ENCODE measurements at places on chromosomes 5 and 9.

GRCh38 chr5:105630803-105631202 lies 2039.9 kb downstream of the EFNA5 start:
- no peak for DNase-seq

DNA sequence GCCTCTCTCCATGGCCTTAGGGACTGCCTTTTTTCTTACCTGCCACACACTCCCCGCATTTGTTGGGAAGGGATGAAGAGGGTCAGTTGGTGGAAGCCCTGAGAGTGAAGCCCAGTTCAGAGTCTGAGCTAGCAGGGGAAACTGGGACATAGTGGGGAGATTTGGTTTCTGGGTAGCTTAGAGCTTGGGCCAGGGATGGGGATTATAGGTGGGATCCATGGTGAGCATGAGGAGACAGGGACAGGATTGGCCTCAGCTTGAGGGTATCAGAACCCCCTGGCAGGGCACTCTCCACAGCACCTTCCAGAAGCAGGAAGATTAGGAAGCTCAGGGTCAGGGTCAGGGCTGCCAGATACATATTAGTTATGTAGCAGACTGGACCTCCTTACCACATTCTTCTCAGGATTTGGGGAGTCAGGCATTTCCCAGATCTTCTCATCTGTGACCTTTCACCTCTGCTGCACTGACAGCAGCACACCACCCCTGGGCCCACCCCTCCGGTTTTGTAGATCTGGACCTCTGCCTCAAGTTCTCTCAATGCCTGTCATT lies 17.9 kb downstream of the OR13J1 start:
- DNase-seq, result no peak

DNA sequence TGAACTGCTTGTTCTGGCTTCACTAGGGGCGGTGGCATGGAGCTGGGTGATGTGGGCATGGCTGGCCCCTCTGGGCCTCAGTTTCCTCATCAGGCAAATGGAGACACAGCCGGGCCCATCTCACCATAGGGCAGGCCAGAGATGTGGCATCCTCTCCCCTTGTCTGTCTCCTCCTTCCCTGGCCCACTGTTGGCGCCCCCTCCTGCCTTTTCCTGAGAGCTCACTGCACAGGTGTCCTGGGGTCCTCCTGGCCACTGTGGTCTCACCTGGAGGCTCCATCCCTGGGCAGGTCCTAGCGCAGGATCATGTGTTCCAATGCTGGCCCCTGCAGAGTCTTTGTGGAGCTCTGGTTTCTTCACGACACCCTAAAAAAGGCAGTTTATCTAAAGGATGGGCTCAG lies 53.5 kb downstream of the NEK6 start:
- no peak for DNase-seq

DNA sequence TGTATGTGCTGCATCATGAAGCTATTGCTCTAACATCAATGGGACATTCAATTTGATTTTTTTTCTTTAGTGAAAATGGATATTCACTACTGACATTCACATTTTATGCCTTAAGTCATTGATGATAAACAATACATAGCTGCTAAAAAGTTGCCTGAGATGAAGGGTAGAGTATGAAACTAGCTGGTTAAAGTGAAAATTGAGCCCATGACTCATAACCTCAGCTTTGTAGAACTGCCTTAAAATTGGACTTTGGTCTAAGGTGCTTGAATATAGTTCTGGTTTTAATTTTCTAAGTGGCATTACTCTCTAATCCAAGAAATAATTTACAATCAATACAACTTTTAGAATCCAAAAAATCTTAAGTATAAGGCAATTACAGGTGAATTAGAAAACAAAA lies 740.4 kb upstream of the RIOK2 start:
- no peak for DNase-seq

- DNase-seq, result no peak
Observed at GRCh38 chr5:34690301-34690700, 34.2 kb downstream of the RAI14 start.

DNA sequence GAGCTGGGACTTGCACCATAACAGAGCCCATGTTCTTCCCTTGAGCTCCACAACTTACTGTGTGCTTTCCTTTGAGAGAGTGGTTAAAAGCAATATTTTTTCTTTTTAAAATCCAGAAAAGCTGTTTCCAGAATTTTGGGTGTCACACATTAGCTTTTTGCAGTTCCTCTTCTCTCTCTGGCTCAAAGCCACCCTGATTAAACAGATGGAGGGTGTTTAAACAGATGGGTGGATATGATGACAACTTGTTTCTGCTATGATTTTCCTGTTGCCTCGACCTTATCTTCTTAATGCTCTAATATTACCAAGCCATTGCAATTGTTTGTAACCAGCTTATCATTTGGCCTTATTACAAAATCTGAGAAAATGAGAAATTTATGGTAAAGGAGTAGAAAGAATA lies 22.9 kb upstream of the CFAP95 start:
- no peak for DNase-seq

DNA sequence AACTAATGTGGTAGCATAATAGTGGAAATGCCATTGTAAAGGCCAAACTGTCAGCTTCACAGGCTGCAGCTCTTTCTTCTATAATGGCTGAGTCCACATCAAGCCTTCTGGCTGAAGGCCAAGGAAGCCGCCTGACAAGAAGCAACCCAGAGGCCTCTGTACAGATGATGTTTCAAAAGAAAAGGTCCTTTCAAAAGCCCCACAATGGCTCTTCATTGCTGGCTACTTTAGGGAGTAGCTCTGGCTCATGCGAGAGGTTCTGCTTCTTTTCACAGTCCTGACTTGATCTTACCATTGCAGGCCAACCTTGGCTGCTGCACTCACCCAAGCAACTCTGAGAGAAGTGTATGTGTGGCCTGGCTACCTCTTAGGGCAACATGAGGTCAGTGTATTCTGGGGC lies 54.5 kb upstream of the EQTN start:
- no peak for DNase-seq

DNA sequence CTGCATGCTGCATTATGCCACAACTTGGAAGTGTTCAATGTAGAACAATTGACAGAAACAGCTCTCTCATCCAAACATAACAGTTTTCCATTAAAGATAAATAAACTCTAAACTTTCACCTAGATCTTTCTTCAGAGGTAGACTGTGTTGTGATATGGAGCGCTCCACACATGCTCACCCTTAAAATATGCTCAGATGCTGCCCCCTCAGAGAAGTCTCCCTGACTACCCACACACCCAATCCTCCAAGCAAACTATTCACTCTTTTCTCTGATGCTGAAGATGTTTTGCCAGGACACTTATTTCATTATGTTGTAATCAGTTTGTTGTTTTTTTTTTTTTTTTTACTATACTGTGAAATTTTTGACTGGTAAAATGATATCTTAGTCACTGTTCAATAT lies 206.6 kb upstream of the RASA1 start:
- peak; percentile 6 for DNase-seq

GRCh38 chr9:83204047-83204446 lies 141.1 kb upstream of the RASEF start:
- DNase-seq, result no peak

DNA sequence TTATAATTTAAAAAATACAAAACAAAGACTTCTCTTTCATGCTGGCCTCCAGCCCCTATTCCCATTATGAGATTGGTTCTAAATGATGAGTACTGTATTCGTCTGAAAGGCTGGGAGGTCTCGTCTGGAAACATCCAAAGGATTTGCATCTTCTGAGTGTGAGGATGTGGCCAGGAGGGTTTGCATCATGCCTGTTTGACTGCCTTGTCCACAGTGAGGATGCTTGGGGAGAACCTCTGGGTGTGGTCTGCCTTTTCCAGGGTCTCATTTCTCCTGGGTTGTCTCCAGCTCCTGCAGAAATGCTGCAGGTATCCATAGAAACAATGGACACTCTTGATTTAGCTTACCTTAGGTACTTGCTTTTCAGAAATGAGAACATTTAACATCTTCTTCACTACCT lies 26.4 kb upstream of the CXCL14 start:
- no peak for DNase-seq

GRCh38 chr9:21160178-21160577 lies 6.3 kb downstream of the IFNA21 start:
- DNase-seq, result no peak

GRCh38 chr9:134707031-134707680 lies 65.6 kb downstream of the COL5A1 start:
- peak; percentile 93 for DNase-seq

GRCh38 chr5:179405426-179406030 lies 60.3 kb upstream of the ADAMTS2 start:
- DNase-seq, result no peak

GRCh38 chr9:80498001-80498555 lies 926.3 kb downstream of the TLE4 start:
- no peak for DNase-seq

DNA sequence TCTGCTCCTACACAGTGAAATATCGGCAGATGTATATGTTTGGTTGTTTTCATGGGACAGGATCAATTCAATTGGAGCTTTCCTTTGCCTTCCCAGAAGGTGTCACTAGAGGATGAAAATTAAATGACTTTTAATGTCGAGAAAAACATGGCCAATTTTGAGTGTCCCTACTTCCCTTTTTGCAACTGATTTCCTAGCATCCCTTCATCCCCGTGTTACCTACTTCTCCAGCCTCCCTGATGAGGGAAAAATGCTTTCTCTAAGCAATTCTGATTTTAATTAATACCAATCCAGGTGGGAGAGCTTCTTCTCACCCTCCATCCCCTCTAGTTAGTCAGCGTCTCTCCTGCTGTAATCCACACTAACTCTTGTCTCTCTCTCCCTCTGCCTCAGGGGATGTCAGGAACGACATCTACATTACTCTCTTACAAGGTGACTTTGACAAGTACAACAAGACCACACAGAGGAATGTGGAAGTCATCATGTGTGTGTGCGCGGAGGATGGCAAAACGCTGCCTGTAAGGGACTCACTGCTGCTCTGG lies 64.9 kb downstream of the DOCK2 start:
- DNase-seq, result peak; percentile 75

GRCh38 chr9:26870292-26870691 lies 22.3 kb downstream of the CAAP1 start:
- DNase-seq, result no peak

DNA sequence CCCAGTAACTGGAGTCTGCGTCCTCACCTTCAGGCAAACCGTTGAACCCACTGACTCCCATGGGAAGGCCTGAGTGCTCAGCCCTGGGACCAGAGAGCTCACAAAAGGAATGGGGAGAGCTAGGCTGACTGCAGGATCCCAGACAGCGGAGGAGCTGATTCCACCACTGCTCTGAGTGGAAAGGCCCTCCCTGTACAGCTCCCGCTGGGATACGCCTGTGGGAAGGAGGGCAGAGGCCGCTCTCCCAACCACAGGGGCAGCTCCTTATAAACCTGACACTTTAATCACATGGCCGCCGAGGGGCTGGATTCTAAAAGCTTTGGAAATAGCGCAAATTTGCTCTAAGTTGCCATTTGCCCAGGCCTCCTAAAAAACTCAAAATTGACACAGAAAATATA lies 37.1 kb downstream of the DBH start:
- DNase-seq, result no peak

- DNase-seq, result no peak
Observed at GRCh38 chr5:125970631-125971307, 452.4 kb upstream of the GRAMD2B start.

DNA sequence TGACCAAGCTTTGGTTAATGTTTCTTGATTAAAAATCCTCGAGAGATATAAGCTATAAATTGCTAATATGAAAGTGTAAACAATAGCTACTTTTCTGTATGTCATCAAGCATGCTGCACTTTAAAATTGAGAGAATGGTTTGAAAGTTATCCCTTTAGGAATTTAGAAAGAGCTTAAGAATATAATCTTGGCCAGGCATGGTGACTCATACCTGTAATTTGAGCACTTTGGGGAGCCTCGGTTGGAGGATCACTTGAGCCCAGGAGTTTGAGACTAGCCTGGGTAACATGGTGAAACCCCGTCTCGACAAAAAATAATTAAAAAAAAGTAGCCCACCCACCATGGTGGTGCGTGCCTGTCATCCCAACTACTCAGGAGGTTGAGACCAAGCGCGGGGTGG lies 12.2 kb upstream of the MROH2B start:
- DNase-seq, result peak; percentile 13

- peak; percentile 82 for DNase-seq
Observed at GRCh38 chr5:132257131-132258101, at the start of gene PDLIM4. Gene PDLIM4 (plus strand): TSS chr5:132257696. CDS start chr5:132257735, 39 bp downstream.

DNA sequence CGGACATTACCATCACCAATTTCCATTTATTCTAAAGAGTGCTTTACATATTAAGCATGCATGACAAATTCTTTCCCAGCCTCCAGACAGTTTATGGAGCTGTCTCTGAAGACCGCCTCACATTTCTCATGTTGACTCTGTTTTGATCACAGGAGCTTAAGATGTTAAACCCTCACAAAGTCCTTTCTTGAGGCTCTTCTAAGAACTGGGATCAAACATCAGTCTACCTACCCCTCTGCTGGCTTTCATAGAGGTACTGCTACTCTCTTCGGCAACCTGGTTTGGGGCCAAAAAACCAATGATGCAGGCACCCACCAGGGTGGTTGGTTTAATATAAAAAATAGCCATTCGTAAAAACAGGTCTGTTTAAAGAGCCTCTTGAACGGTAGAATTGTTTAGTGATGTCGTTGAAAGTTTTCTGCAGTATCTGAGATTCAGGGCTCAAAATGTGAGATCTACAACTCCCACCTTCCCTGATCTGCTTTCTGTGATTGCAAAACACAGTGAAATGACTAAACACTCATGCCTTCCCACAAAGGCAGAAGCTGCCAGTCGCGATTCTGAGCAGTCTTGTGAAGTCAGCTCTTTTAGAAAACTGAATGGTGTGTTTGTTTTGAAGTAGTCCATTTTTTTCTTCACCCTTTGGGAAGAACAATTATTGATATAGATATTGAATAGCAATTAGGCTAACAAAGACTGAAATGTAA lies 3.5 kb downstream of the RXFP3 start:
- DNase-seq, result peak; percentile 45

DNA sequence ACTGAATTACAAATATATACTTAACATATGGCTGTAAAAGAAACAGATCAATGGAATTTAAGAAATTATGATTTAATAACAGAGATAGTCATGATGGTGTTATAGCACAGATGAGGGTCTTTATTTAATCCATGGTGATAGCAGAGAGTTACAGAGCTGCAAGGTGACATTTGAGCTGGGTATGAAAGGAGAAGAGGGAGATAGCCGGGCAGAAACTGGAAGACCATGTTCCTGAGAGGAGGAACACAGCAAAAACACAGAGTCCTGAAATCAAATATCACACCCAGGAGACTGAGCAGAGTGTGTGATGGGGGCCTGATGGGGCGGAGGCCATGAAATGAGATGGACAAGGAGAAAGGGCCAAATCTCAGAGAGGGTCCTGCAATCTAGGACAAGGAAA lies 163.4 kb downstream of the PJA2 start:
- no peak for DNase-seq

DNA sequence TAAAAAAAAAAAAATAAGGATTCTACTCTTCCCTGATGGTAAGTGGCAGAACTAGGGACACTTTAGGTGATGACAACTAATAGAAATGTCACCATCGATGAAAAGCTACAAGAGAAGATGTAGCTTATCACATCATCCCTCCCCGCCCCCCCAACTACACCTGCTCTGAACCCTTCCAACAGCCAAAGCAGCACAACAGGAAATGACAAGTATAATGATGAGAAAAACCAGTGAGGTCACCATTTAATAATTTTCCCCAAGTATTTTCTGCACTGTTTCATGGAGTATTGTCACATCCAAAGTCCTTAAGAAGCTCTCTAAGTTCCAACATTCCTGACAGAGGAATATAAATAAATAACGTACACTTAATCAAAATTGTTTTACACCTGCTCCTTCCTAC lies 221.4 kb downstream of the EFNA5 start:
- no peak for DNase-seq

- DNase-seq, result no peak
Observed at GRCh38 chr5:11047030-11047429, 286.0 kb upstream of the DAP start.

- DNase-seq, result no peak
Observed at GRCh38 chr5:91119981-91120850, 262.9 kb downstream of the ARRDC3 start.

GRCh38 chr5:171415115-171415730 lies 4.2 kb upstream of the FGF18 start:
- DNase-seq, result peak; percentile 24

All from adipocyte (in vitro differentiated cells).